ENCODE measurements at places on chromosomes 13 and 19. TPM values are rescaled to one million over a fixed set of nuclear protein-coding genes. Genes with fewer than 3 reads are reported as not detected.

Gene FCGBP
- total RNA-seq = 43.6 TPM

Gene ODAD3
- total RNA-seq = 0.72 TPM

Gene SPTBN4
- 3.5 TPM for total RNA-seq

Gene MAST3
- total RNA-seq = 7.8 TPM

Gene ZNF492
- total RNA-seq = 0.37 TPM

Gene SELENOV
- total RNA-seq = not detected

- peak; percentile 45 for DNase-seq
- H3K27me3 ChIP-seq = no peaks in the 10 kb centered on the region
- H3K4me1 ChIP-seq = peaks cover 3% of the 10 kb centered on the region
Observed at GRCh38 chr13:19782049-19782726, 557 bp downstream of the PSPC1 start.

DNA sequence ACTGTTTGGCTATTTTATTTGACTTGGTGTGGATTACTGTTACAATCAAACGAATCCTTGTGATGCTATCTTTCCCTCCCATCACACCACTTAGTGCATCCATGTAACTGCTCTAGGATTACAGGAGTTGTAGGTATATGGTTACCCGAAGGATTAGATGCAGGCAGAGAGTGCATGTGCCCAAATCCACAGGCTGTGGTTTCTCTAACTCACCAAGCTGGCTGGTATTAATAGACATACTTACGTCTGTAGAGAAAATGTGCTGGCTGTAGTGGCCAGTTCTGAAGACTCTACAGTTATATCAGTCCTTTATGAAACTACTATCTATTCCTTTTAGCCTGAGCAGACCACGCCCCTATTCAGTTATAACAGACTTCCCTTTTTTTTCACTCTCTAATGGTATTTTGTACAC, 1.1 kb upstream of the HMGB1 start:
- H3K27me3 ChIP-seq = no peaks in the 10 kb centered on the region
- H3K27ac ChIP-seq = no peak overlapping the region
- DNase-seq = no peak

DNA sequence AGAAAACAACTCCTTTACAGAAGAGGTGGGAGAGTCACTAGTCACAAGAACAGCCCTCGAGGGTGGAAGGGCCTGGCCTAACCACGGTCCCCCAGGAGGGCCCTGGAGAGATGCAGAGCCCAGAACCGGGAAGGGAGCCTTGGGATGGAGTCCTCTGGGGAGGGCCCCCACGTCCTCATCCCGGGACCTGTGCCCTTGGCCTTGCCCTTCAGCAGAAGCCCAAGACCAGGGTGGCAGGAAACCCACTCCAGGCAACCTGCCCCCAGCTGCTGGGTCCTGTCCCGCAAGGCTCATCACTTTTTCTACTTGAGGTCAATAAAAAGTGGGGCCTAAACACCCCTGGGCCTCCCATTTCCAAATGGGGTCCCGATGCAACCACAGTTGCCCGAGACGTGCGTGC, 2.3 kb upstream of the ATP8B3 start:
- no peaks in the 10 kb centered on the region for H3K27me3 ChIP-seq
- H3K4me3 ChIP-seq = no peak overlapping the region
- DNase-seq = no peak
- no peak overlapping the region for H3K27ac ChIP-seq
- H3K36me3 ChIP-seq = no peaks in the 10 kb centered on the region

- H3K27ac ChIP-seq = no peak overlapping the region
- H3K36me3 ChIP-seq = no peaks in the 10 kb centered on the region
- H3K27me3 ChIP-seq = no peaks in the 10 kb centered on the region
- no peak for DNase-seq
- H3K4me3 ChIP-seq = no peak overlapping the region
Observed at GRCh38 chr19:50401605-50402450, 16.9 kb upstream of the SPIB start.

DNA sequence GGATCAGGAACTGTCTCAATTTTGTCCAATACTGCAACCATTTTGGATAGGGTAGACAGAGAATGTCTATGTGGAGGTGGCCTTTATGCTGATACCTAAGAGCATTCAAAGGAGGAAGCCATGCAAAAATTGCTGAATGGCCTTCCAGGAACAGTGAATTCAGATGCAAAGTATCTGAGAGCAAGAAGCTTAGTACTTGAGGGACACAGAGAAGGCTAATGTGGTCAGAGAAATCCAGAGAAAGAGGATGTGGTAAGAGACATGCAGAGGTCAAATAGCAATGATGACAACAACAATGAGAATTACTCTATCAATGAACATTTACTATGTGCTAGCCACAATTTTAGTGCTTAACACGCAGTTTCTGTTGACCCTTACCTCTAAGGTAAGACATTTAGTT, 785.6 kb upstream of the KLHL1 start:
- DNase-seq = no peak
- H3K4me3 ChIP-seq = no peak overlapping the region
- H3K36me3 ChIP-seq = no peaks in the 10 kb centered on the region
- H3K4me1 ChIP-seq = no peaks in the 10 kb centered on the region
- H3K27me3 ChIP-seq = no peaks in the 10 kb centered on the region

DNA sequence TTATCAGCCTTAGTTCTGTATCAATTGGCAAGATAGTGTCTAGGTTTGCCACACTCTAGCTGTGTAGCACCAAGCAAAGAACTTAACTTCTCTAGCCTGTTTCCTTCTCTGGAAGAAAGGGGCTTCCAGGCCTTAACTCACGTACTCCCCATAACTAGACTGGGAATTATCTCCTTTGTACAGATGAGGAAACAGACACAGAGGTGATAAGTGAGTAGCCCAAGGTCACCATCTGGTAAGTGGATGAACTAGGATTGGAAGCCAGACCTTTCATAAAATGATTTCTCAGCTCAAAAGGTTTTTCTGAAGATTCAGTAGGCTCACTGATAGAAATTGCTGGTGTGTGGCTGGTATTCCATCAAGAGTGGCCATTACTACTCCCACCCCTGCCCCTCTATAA, 3.1 kb downstream of the ZNF428 start:
- DNase-seq = no peak
- H3K27ac ChIP-seq = no peak overlapping the region
- no peaks in the 10 kb centered on the region for H3K36me3 ChIP-seq
- H3K4me3 ChIP-seq = no peak overlapping the region
- H3K27me3 ChIP-seq = no peaks in the 10 kb centered on the region

- H3K27me3 ChIP-seq = no peaks in the 10 kb centered on the region
- no peak overlapping the region for H3K27ac ChIP-seq
- no peak overlapping the region for H3K4me3 ChIP-seq
- H3K4me1 ChIP-seq = no peaks in the 10 kb centered on the region
- DNase-seq = no peak
- no peaks in the 10 kb centered on the region for H3K36me3 ChIP-seq
Observed at GRCh38 chr13:98428256-98428966, 148.5 kb downstream of the STK24 start.

DNA sequence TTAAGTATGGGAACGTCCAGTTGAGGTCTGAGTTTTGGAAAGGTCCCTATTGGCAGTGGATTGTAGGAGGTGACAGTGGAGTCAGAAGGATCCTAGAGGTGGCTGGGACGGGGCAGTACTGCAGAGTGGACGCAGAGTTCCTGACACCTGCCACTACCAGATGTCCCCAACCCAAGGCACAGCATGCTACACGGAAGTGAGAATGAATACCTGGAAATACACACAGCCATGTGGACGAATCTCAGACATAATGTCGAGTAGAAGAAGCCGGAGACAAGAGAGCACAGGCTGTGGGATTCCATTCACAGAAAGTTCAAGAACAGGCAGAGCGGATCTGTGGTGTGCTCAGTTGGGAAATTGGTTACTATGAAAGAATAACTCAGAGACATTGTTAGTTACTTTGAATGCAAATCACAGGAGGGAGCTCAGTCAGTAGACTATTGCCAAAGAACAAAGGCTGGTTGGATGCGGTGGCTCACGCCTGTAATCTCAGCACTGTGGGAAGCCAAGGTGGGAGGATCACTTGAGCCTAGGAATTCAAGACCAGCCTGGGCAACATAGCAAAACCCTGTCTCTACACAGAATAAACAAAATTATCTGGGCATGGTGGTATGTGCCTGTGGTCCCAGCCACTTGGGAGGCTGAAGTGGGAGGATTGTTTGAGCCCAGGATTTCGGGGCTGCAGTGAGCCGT, 37.4 kb downstream of the RYR1 start:
- H3K36me3 ChIP-seq = no peaks in the 10 kb centered on the region
- H3K4me3 ChIP-seq = no peak overlapping the region
- no peak overlapping the region for H3K27ac ChIP-seq
- H3K27me3 ChIP-seq = no peaks in the 10 kb centered on the region
- H3K4me1 ChIP-seq = no peaks in the 10 kb centered on the region

- no peaks in the 10 kb centered on the region for H3K4me1 ChIP-seq
- no peak overlapping the region for H3K4me3 ChIP-seq
- DNase-seq = no peak
Observed at GRCh38 chr19:51272183-51272810, 21.4 kb downstream of the SIGLECL1 start.

DNA sequence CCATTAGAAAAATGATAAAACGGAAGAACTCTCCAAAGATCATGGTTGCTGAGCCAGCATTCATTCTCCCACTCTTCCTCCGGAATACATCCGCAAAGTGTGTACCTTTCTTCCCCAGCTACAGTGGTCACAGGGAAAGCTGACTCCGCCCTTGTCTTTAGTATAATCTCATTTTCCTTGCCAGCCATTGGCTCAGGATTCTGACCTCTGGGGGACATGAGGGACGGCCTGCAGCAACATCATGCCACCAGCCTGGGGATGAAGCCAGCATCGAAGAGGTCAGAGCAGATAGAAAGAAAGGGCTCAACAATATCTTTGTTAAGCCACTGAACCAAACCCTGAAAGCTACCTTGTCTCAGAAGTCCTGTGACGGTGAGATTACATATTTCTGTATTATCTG, 46.3 kb upstream of the TPP2 start:
- DNase-seq = no peak
- no peaks in the 10 kb centered on the region for H3K4me1 ChIP-seq
- H3K27me3 ChIP-seq = no peaks in the 10 kb centered on the region
- H3K27ac ChIP-seq = no peak overlapping the region
- H3K4me3 ChIP-seq = no peak overlapping the region
- H3K36me3 ChIP-seq = no peaks in the 10 kb centered on the region

DNA sequence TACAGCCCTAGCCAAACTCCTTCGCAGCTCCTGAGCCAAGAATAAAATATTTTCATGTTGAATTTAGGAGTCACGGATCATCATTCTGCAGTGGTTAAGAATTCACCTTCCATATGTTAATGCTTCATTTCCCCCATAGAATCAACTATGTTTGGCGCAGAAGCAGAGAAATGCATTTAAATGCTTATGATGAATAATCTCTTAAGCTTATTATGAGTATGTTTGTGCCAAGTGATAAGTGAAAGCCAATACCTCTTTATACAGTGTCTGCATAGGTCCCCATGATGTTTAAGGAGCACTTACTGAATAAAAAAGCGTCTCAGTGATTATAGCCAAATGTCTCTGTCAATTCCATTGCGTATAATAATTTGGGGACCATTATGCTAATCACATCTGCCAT, 32.7 kb upstream of the POMP start:
- H3K4me1 ChIP-seq = no peaks in the 10 kb centered on the region
- H3K36me3 ChIP-seq = no peaks in the 10 kb centered on the region
- DNase-seq = no peak
- H3K27ac ChIP-seq = no peak overlapping the region
- H3K4me3 ChIP-seq = no peak overlapping the region

- no peak overlapping the region for H3K27ac ChIP-seq
- DNase-seq = no peak
- H3K27me3 ChIP-seq = no peaks in the 10 kb centered on the region
- no peaks in the 10 kb centered on the region for H3K4me1 ChIP-seq
Observed at GRCh38 chr19:7706955-7707456, 5.1 kb upstream of the FCER2 start.

DNA sequence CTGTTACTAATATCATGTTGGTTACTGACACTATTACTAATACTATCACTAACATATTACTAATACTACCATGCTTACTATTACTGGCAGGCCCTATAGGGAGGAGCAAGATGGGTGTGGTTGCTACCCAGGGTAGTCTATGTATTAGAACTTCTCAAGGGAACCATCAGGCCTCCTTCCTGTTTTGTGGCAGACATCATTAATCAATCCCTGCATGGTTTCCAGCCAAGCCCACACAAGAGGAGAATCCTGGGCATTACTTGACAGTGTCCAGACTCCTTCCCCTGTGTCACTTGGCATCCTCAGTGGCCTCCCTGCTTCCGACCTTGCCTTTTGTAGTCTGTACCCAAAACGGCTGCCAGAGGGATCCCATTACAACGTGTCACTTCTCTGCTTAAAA, 8.9 kb downstream of the HAS1 start:
- H3K27ac ChIP-seq = no peak overlapping the region
- DNase-seq = no peak
- no peaks in the 10 kb centered on the region for H3K36me3 ChIP-seq
- H3K4me3 ChIP-seq = no peak overlapping the region
- H3K27me3 ChIP-seq = no peaks in the 10 kb centered on the region

DNA sequence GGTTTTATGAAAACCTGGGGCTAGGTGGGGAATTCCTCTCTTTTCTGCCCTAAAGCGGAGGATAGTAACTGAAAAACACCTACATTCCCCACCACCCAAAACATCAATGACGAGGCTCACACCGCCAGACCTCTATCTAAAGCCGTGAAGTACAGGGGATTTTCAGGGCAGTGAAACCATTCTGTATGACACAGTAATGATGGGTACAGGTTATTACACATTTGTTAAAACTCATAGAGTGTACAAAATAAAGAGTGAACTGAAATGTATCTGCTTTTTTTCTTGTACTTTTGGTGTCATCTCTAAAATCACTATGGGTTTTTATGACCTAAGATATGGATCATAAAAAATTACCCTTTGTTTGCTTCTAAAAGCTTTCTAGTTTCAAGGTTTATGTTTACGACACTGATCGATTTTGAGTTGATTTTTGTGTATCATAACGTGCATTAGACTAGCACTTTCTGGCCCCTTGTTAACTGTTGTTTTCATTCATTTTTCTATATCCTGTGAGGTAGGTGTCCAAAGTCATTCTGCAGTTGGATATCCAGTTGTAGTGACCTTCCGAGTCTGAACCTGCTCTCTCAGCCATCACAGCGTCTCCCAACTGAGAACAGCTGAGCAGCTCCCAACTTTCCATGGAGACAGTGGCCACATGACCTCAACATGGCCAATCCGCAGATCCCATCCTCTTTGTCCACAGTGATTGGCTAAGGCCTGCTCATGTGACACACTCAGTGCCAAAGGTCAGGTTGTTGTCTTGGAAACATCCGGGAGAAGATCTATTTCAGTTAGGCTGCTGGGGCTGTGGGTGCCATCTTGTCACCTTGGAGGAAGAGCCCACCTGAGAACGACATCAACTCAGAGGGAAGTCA, 10.3 kb downstream of the MBD3L2B start:
- H3K36me3 ChIP-seq = no peaks in the 10 kb centered on the region
- H3K4me3 ChIP-seq = no peak overlapping the region
- no peak overlapping the region for H3K27ac ChIP-seq

- DNase-seq = no peak
- no peaks in the 10 kb centered on the region for H3K27me3 ChIP-seq
- no peak overlapping the region for H3K4me3 ChIP-seq
- peaks cover 13% of the 10 kb centered on the region for H3K4me1 ChIP-seq
- no peaks in the 10 kb centered on the region for H3K36me3 ChIP-seq
Observed at GRCh38 chr13:29581666-29582065, 13.8 kb downstream of the SLC7A1 start.
